ENCODE measurements at places on chromosomes 3 and 15.

- DNase-seq, result no peak
Measured at GRCh38 chr3:33718595-33718907, 497 bp upstream of the CLASP2 start.

GRCh38 chr15:36365963-36366362 is 213.5 kb upstream of the CDIN1 start:
- no peak for DNase-seq

DNA sequence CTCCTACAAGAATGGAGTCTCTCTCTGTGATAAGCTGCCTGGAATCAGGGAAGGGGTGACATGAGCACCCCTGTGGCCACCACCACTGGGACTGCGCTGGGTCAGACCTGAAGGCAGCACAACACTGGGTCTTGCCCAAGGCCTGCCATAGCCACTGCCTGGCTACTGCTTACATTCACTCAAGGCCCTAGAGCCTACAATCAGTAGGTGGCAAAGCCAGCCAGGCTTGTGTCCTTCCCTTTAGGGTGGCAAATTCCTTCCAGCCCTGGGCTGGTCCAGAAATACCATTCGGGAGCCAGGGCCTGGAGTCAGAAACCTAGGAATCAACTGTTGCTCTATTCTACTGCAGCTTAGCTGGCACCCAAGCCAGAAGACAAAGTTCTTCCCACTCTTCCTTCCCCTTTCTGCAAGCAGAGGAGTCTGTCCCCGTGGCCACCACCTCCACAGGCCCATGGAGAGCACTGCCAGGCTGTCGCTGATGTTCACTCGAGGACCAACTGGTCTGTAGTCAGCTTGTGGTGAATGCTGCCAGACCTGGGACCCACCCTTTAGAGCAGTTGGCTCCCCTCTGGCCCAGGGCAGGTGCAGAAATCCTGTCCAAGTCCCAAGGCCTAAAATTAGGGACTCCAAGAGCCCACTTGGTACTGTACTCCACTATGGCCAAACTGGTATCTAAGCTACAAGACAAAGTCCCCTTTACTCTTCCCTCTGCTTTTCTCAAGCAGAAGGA is 307.4 kb downstream of the THSD4 start:
- no peak for DNase-seq

- DNase-seq, result no peak
Measured at GRCh38 chr3:85167576-85167975, 208.8 kb downstream of the CADM2 start.

- no peak for DNase-seq
Measured at GRCh38 chr3:170909129-170909903, 879 bp upstream of the EIF5A2 start.

GRCh38 chr3:133662278-133662651 is 524 bp upstream of the TOPBP1 start:
- no peak for DNase-seq

- DNase-seq, result no peak
Measured at GRCh38 chr3:78050276-78051065, 1010.6 kb downstream of the ROBO2 start.

- DNase-seq, result no peak
Measured at GRCh38 chr3:125024817-125025216, 31.0 kb downstream of the HEG1 start.

DNA sequence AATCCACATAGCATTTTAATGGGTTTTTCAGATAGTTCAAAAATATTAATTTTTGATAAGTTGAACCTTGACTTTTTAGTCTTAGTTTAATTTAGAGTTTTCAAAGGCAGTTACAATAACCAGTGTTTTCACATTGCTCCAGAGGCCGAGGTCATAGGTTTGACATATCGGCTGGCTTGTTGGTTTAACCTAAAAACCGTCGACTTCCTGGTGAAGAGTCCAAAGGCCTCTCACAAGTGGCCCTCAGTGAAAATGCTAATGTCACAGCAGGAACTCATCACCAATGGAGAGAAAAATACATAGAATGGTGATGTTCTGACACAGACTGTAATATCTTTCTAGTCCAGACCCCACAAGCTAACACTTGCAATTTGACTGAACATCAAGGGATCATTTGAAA is 642.3 kb downstream of the PLOD2 start:
- no peak for DNase-seq

- DNase-seq, result no peak
Measured at GRCh38 chr3:33430571-33430970, 9.6 kb downstream of the UBP1 start.

Measured in substantia nigra (tissue), 51 donors.